ENCODE measurements at places on chromosomes 11 and 22.
A peak's percentile ranks its signal among the peaks of the same experiment; 100 is the strongest.

DNA sequence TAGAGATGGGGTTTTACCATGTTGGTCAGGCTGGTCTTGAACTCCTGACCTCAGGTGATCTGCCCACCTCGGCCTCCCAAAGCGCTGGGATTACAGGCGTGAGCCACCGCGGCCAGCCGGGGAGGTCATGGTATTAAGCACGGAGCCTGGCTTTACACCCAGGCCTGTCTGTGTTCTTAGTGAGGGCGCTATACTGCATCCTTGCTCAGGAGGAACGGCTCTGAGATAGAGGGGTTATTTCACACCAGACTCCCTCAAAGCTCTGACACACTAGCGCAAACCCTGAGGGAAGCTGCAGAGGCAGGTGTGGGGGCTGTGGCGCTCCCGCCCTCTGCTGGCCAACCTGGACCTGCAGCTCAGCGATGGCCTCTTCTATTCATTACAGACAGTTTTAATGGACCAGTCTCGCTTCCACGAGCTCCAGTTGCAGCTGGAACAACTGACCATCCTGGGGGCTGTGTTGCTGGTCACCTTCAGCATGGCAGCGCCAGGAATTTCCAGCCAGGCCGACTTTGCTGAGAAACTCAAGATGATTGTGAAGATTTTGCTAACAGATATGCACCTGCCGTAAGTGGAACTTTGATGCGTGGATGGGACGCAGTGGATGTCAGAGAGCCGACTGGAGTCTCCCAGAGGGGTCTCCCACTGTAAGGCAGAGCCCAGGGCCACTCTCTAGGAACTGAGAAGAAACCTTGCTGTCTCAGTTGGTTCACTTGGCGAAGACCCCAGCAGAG lies 26.2 kb downstream of the TCP11L1 start:
- DNase-seq = peak; percentile 73

DNA sequence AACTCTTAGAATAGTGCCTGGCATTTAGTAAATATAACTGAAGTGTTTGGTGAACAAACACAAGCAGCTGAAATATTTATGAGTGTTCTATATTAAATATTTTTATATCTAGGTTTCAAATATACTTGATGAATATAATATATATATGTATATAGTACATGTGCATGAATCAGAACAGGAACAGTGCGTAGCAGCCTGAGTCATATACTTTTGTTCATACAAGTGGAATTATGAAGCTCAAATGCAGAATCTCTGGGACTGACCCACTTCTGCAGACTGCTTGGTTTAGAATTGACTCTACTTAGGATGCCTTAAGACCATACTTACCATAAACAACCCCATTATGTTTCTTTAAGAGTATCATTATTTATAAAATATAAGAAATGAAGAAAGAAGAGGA lies 997.8 kb upstream of the RAG2 start:
- DNase-seq = no peak

DNA sequence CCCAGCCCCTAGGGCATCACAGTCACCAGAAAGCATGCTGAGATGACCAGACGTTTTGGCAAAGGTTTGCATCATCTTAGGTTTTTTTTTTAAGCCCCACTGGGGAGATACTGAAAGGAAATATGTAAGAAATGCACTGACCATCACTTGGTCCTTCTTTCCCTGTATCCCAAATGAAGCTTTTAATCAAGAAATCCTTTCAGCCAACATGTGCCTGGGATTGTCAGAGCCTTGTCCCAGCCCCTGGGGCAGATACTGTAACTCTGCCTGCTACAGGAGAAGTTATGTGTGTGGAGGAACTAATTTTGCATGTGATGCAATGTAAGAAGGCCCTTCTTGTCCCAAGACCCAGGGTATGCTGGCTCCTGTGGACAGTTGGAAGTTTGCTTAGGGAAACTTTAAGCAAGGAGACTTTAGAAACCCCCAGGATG lies 65.6 kb downstream of the PPFIBP2 start:
- DNase-seq = peak; percentile 10

GRCh38 chr11:130891326-130891725 lies 25.0 kb downstream of the SNX19 start:
- DNase-seq = no peak

DNA sequence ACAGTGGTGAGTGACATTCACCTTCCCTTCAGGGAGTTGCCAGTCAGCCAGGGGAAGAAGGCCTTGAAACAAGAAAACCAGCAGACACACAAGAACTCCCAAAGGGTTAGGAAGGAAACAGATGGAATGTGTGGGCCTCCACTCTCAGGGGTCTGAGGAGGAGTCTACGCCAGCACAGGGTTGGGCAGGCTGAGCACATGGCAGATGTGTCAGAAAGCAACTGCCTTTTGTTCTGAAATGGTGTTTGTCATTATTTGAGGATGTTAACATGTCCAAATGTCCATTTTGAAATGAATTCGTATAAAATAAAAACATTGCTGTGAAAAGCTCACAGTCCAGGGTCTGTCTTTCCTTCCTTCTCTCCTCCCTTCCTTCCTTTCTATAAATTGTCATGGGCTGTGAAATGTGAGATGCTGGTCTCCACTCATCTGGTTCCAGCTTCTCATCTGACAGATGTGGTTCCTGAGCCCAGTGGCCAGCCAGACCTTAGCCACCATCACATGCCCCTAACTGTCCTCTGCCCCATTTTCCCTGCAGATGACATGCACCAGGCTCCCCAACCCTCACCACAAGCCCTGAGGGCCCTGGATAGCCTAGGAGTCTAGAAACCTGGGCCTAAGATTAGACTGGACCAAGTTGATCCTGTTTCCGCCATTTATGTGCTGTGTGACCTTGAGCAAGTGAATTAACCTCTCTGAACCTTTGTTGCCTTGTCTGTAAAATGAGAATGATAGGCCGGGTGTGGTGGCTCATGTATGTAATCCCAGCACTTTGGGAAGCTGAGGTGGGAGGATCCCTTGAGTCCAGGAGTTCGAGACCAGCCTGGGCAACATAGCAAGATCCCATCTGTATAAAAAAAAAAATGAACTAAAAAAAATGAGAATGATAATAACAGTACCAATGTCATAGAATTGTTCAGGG lies 56.2 kb upstream of the CRYBB3 start:
- DNase-seq = no peak

- DNase-seq = no peak
Measured at GRCh38 chr11:123195188-123196059, at the start of gene CLMP. CLMP (minus strand) TSS chr11:123195248; CDS start chr11:123194940, 308 bp downstream.

GRCh38 chr22:48394787-48395186 lies 1432.9 kb downstream of the BRD1 start:
- no peak for DNase-seq

- no peak for DNase-seq
Measured at GRCh38 chr11:34292111-34292510, 65.7 kb downstream of the ABTB2 start.

- no peak for DNase-seq
Measured at GRCh38 chr11:126029805-126030204, 32.9 kb downstream of the CDON start.

GRCh38 chr22:37244922-37245722 lies 1.1 kb upstream of the RAC2 start:
- no peak for DNase-seq

DNA sequence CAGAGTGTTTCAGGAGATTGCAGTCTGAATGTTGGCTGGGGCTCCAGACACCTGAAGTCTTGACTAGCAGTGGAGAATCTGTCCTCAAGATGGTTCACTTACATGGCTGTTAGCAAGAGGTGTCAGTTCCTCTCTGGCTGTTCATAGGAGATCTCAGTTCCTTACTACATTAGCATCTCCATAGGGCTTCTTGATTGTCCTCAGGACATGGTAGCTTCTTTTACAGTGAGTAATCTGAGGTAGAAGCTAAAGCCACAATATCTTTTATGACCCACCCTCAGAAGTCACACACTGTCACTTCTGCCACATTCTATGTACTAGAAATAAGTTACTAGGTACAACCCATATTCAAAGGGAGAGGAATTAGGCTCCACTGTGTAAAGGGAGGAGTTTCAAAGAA lies 10.5 kb upstream of the PATL1 start:
- no peak for DNase-seq

DNA sequence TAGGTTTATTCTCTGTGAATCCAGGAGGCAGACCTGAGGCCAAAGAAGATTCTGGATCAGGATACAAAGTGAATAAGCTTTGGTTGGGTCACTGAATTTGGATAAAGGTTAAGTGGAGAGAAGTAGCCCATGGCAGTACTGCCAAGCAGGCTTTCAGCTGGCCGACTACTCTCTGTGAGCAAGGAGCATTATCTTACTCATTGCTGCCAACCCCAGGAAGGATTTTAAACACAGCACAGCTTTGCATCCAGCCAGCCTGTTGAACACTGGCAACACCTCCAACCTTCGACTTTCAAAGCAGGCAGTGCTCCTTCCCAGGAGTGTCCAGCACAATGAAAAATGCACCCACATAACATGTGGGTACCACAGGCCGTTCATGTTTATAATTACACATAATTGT lies 363.7 kb upstream of the SYN3 start:
- no peak for DNase-seq

DNA sequence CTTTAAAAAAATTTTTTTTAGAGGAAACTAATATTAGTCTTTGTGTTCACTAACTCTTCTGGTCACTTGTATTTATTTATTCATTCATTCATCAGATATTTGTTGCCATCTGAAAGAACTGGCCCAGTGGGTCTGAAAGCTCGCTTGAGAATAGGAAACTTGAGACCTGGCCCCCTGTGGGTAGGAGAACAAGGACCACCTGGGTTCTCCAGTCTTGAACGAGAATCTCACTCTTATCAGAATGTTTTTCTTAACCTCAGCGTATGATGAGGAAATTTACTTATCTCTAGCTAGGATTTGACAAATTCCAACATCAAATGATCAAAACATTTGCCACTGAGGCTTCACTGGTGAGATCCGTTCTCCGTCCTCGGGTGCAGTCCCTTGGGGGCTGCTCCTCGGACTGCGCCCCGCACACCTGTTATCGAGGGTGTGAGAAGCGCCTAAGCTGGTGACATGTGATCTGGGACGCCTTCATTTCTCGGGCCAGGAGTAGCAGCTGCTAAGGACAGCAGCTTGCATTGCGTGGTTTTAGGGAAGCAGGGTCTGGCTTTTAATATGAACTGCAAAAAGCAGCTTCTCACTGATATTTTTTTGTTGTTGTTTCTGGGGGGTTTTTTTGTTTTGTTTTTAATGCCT lies 6.3 kb downstream of the C22orf31 start:
- DNase-seq = no peak

GRCh38 chr22:44254811-44255210 lies 57.9 kb downstream of the SHISAL1 start:
- DNase-seq = no peak

DNA sequence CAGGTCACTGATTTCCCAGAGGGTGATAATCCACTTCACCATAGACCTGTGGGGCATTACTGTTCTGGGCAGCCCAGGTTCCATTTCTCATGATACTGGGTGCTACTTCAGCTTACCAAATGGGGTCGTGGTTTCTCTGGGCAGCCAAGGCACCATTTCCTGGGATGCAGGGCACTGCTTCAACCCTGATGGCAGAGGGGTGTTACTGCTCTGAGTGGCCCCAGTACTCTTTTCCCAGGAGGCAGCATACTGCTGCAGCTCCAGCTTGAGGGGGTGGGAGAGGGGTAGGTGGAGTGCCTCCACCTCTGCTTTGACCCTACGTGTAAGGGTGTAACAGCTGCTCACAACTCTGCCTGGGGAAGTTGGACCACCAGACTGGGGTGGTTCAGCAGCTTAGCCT lies 51.1 kb downstream of the PRMT3 start:
- DNase-seq = no peak

GRCh38 chr11:36222831-36223635 lies 66.2 kb downstream of the COMMD9 start:
- DNase-seq = no peak

DNA sequence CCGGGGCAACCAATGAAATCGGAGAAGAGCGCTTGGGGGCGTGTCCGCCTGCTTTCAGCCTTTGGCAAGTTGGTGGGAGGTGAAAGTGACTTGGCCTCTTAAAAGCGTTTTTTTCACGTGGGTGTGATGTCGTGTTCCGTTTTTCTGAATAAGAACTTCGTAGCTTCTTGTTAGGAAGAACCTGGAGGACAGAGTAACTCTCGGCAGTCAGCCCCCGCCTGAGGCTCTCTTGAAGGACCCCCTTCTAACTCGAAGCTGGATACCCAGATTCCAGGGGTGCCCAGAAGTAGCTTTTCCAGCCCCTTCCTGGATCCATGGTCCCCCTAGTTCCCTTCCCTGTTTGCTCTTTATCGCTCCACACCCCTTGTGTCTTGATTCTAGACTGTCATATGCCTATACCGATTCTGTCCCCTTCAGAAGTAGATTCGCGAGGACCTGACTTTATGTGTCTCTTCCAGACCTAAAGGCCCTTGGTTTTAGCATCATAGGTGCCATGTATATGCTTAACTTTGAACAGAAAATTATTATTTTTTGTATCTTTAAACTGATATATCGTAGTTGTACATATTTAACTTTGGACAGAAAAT lies 915 bp upstream of the OSBP start:
- no peak for DNase-seq

DNA sequence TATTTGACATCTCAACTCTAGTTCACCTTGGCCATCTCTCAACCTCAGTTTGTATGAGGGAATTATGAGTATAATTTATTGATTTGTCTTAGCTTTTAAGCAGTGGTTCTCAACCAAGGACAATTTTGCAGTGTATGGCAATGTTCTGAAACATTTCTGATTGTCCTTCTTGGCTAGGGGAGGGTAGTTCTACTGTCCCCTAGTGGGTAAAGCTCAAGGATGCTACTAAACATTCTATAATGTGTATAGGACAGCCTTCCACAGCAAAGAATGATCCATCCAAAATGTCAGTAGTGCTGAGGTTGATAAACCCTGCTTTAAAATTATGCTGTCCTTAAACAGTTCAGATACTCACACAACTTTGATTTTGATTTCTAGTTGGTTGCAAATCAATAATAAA lies 78.1 kb upstream of the ALKBH3 start:
- no peak for DNase-seq

DNA sequence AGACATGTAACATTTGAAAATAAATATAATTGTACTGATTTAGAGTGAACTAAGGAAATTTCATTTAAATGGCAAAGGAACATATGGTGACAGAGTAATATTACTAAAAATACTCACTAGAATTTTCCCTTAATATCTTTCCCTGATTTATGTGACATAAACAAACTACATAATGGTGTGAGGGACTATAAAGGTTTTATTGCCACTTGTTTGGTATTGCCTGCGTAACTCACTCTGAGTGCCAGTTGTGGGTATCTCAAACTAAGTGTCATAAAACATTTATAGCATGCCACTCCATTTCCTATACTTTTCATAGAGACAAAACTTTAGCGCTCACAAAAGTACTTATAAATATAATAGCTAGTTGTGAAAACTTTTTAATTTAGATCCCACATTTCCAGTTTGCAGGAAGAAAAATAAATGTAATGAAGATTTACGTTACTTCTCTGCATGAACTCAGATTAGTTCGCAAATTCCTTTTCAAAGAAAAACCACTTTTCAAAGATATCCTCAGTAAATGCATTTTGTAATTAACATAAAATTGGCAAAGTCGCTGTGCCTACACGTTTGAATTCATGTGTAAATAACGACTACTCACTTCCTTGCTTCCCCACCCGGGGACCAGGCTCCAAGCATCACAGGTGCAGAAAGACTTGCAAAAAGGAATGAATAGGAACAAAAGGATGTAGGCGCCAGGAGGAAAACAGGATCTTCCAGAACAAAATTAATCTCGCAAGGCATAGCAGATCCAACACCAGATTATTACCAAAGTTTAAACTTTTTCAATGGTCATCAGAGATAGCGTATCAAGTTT lies 1.6 kb upstream of the QSER1 start:
- no peak for DNase-seq

Data from HL-60 (cell line).